Prostate gland (tissue), 2 donors: ENCODE measurements at places on chromosomes 1 and 21. TPM values are rescaled to one million over a fixed set of nuclear protein-coding genes. Genes with fewer than 3 reads are reported as not detected.
A peak's percentile ranks its signal among the peaks of the same experiment; 100 is the strongest.

DNA sequence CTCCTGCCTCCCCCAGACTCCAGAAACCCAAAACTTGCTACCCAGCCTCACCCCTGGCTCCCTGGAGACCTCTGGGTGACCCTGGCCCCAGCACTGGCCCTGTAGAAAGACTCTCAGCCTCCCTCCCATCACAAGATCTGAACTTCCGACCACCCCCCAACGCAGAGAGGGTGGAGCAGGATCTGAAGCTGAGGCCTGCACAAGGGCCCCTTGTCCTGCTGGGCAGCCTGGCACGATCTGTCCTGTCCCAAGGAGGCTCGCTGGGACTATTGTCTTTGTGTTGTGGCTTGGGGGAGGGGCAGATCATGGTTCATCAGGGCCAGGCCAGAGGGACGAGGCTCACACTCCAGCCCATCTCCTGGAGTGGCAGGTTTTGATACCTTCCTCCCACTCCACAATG, 20.0 kb downstream of the PHLDA3 start:
- no peak for DNase-seq
- H3K4me1 ChIP-seq: peaks cover 4% of the 10 kb centered on the region
- no peaks in the 10 kb centered on the region for H3K27me3 ChIP-seq
- no peaks in the 10 kb centered on the region for H3K36me3 ChIP-seq
- no peak overlapping the region for H3K4me3 ChIP-seq
- no peak overlapping the region for H3K27ac ChIP-seq

- peaks cover 10% of the 10 kb centered on the region for H3K4me1 ChIP-seq
- H3K27me3 ChIP-seq: no peaks in the 10 kb centered on the region
- no peaks in the 10 kb centered on the region for H3K36me3 ChIP-seq
- H3K4me3 ChIP-seq: peak overlapping the region; percentile 59
- no peak for DNase-seq
- H3K27ac ChIP-seq: peak overlapping the region; percentile 81
Observed at GRCh38 chr1:25874635-25875153, 814 bp downstream of the PAQR7 start.

GRCh38 chr1:51242546-51242945, 6.5 kb downstream of the RNF11 start:
- no peaks in the 10 kb centered on the region for H3K4me1 ChIP-seq
- no peak overlapping the region for H3K4me3 ChIP-seq
- H3K36me3 ChIP-seq: no peaks in the 10 kb centered on the region
- H3K27ac ChIP-seq: no peak overlapping the region

DNA sequence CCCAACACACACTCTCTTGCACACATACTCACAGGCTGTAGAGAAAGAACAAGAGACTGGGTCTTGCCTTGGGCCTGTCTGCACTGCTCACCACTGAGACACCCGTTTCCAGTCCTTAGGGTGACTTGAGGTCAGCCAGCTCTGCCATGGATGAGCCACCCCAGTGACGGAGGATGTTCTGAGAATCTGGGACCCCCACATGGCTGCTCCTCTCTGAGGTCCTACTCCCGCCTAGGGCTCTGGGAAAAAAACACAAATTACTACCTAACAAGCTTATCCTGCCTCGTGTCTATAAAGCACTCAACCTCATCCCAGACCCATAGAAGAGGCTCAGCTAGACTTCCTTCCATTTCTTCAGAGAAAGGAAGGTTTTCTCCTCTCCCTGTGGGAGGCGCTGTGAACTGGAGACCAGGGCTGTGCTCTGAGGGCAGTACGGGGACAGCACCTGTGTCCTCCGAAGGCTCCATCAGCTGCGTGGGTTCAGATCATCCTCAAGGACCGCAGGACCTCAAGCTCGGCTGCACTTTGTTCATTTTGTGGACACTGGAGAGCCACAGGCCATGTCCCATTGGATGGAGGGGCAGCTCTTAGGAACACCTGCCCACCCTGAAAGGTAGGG, 4.3 kb upstream of the CLEC20A start:
- no peaks in the 10 kb centered on the region for H3K27me3 ChIP-seq
- H3K4me1 ChIP-seq: no peaks in the 10 kb centered on the region
- H3K4me3 ChIP-seq: no peak overlapping the region
- H3K27ac ChIP-seq: no peak overlapping the region

DNA sequence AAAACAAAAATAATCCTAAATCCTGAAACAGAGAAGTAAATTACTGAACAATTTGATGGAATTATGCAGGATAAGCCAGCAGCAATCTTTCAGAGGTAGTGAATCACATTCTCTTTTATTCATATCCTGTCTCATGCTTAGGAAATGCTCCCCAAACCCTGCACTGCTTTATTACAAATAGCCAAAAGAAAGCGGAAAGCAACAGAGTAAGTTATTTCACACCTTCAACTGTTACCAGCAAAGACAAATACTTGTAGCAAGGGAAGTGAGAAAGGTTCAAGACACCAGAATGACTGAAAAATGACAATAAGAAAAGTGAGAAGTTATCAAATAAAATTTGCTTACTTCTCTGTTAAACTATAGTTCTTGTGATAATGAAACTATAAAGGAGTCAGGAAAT, 6.2 kb downstream of the ZRANB2 start:
- no peaks in the 10 kb centered on the region for H3K36me3 ChIP-seq
- DNase-seq: no peak
- no peaks in the 10 kb centered on the region for H3K4me1 ChIP-seq
- H3K27ac ChIP-seq: no peak overlapping the region
- no peak overlapping the region for H3K4me3 ChIP-seq
- H3K27me3 ChIP-seq: no peaks in the 10 kb centered on the region

DNA sequence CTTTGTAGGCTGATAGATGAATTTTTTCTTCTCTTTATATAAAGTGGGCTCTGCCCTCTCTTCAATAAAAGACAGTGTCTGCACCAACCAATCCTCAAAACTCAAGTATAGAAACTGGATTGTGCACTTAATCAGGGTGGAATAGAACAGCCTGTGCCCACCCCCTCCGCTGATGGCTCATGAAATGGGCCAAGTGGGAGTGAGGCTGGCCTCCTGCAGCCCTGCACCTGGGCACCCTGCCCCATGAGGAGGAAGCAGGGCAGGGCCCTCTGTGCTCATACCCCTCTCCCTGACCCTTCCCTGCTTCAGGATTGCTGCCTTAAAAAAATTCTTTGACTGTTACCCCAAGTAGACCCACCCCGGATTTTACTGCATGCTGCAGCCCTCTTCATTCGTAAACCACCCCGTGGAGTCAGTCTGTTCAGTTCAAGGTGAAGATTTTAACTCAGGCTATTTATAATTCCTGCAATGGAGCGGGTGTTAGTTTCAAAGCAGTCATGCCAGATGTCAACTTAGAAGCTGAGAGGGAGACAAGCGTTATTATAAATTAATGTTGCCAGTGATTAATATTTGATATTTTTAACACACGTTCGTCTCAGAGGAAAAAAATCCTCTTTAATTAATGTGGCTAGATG, 15.8 kb downstream of the PROK1 start:
- H3K27me3 ChIP-seq: no peaks in the 10 kb centered on the region
- DNase-seq: no peak
- H3K4me3 ChIP-seq: no peak overlapping the region
- no peaks in the 10 kb centered on the region for H3K4me1 ChIP-seq
- no peaks in the 10 kb centered on the region for H3K36me3 ChIP-seq

DNA sequence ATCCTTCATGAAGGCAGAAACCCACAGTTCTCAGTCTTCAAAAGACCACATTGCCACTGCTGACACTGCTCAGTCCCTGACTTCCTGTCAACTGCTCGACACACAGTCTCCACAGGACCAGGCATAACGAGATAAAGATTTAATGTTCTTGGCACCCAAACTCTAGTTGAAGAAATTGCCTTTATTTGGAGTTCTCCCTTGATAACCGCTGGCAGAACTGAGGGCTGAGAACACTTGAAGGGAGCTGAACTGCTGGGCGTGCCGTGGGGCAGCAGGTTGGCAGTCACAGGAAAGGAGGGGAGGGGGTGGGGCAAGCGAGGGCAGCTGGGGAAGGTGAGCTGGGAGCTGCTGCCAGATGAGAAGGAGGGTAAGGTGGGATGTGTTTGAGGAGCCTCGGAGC, 15.9 kb downstream of the HENMT1 start:
- H3K4me1 ChIP-seq: no peaks in the 10 kb centered on the region
- H3K36me3 ChIP-seq: no peaks in the 10 kb centered on the region
- H3K27ac ChIP-seq: no peak overlapping the region

OR6N1 gene
- total RNA-seq: not detected

LRRC39 gene
- 0.68 TPM for total RNA-seq

DMBX1 gene
- not detected for total RNA-seq

LCK gene
- 1.3 TPM for total RNA-seq

TMEM53 gene
- 6.9 TPM for total RNA-seq

CLCA4 gene
- total RNA-seq: 1.4 TPM

ACBD3 gene
- 42.0 TPM for total RNA-seq
